ENCODE measurements at places on chromosomes 12 and 14. TPM values are rescaled to one million over a fixed set of nuclear protein-coding genes. Genes with fewer than 3 reads are reported as not detected.

GRCh38 chr14:61420326-61420725 is 98.9 kb downstream of the PRKCH start:
- peak overlapping the region; percentile 5 for H3K27ac ChIP-seq
- no peak for DNase-seq
- H3K4me1 ChIP-seq, result peaks cover 16% of the 10 kb centered on the region
- no peaks in the 10 kb centered on the region for H3K27me3 ChIP-seq
- no peaks in the 10 kb centered on the region for H3K36me3 ChIP-seq
- H3K4me3 ChIP-seq, result no peak overlapping the region

The NUAK1 gene
- 39.4 TPM for total RNA-seq

DNA sequence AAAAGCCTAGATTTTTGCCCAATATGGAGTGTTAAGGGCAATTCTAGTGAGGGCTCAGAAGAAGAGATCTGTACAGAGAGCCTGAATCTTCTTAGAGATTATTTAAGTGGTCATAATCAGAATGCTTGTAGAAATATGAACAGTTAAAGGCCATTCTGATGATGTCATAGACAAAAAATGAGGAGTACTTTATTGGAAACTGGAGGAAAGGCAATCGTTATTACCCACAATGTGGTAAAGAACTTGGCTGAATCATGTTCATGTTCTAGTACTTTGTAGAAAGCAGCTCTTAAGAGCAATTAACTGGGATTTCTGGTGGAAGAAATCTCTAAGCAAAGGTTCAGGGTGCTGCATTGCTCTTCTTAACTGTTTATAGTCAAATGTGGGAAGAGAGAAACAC is 36.4 kb upstream of the SYT10 start:
- H3K4me1 ChIP-seq, result no peaks in the 10 kb centered on the region
- H3K27me3 ChIP-seq, result no peaks in the 10 kb centered on the region
- no peak overlapping the region for H3K27ac ChIP-seq
- no peak overlapping the region for H3K4me3 ChIP-seq
- H3K36me3 ChIP-seq, result no peaks in the 10 kb centered on the region

- no peak overlapping the region for H3K27ac ChIP-seq
- H3K4me3 ChIP-seq, result no peak overlapping the region
- peaks cover 68% of the 10 kb centered on the region for H3K4me1 ChIP-seq
- no peaks in the 10 kb centered on the region for H3K36me3 ChIP-seq
- no peaks in the 10 kb centered on the region for H3K27me3 ChIP-seq
- DNase-seq, result no peak
Measured at GRCh38 chr14:35333797-35334743, 41.9 kb downstream of the PSMA6 start.

- no peak overlapping the region for H3K27ac ChIP-seq
- peaks cover 37% of the 10 kb centered on the region for H3K36me3 ChIP-seq
- no peak overlapping the region for H3K4me3 ChIP-seq
- H3K27me3 ChIP-seq, result no peaks in the 10 kb centered on the region
- no peak for DNase-seq
Measured at GRCh38 chr14:24238527-24239037, 3.8 kb downstream of the TINF2 start.

The CNTN1 gene
- total RNA-seq, result 0.35 TPM

DNA sequence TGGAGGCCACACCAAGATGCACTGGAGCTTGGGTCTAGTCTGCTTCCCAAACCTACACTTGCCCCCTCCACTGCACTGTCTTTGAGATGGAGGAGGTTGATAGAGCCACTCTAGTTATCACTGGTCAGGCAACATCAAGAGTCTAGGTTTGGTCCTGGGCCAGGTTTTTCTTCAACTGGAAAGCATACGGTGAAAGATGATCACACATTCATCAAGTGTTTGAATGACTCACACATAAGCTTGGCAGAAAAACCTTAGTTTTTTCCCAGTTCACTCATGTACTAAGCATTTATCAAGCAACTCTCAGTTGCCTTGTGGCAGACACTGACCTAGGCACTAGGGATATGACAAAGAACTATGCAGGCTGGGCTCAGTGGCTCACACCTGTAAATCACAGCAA is 84.5 kb downstream of the PLEKHG3 start:
- H3K4me1 ChIP-seq, result peaks cover 3% of the 10 kb centered on the region
- no peak overlapping the region for H3K4me3 ChIP-seq
- H3K27me3 ChIP-seq, result no peaks in the 10 kb centered on the region

- peaks cover 86% of the 10 kb centered on the region for H3K27me3 ChIP-seq
- H3K36me3 ChIP-seq, result no peaks in the 10 kb centered on the region
- peaks cover 12% of the 10 kb centered on the region for H3K4me1 ChIP-seq
- H3K27ac ChIP-seq, result no peak overlapping the region
Measured at GRCh38 chr14:36660736-36661505, 739 bp upstream of the PAX9 start.

GRCh38 chr12:53754633-53755264 is 3.0 kb upstream of the CISTR start:
- no peak for DNase-seq
- H3K27ac ChIP-seq, result no peak overlapping the region
- H3K4me3 ChIP-seq, result no peak overlapping the region
- peaks cover 10% of the 10 kb centered on the region for H3K4me1 ChIP-seq

DNA sequence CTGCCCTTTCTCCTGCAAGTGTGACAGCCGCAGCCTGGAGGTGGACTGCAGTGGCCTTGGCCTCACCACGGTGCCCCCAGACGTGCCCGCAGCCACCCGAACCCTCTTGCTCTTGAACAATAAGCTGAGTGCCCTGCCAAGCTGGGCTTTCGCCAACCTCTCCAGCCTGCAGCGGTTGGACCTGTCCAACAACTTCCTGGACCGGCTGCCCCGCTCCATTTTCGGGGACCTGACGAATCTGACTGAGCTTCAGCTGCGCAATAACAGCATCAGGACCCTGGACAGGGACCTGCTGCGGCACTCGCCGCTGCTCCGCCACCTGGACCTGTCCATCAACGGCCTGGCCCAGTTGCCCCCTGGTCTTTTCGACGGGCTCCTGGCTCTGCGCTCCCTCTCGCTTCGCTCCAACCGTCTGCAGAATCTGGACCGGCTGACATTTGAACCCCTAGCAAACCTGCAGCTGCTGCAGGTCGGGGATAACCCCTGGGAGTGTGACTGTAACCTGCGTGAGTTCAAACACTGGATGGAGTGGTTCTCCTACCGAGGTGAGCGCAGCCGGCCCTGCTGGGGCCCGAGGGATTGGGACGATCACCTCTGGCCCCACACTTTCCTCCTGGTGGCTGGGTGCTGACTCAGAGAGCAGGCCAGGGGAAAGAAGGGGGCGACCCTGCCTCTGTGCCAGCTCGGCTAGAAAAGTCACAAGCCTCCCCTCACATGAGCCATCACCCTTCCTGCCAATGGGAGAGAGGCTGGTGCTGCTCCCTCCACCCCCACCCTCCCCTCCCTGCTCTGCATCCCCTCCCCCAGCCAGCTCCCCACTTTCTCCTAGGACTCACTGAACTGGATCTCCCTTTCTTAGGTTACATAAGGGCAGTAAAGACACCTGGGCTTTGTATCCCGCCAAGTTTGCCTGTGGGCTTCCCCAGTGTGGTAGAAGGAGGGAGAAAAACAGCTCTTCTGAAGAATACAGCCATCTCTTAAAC is 10.9 kb downstream of the LRTM2 start:
- no peaks in the 10 kb centered on the region for H3K36me3 ChIP-seq
- H3K27ac ChIP-seq, result no peak overlapping the region
- no peak overlapping the region for H3K4me3 ChIP-seq
- peak; percentile 58 for DNase-seq

- no peak for DNase-seq
- no peaks in the 10 kb centered on the region for H3K4me1 ChIP-seq
- H3K4me3 ChIP-seq, result no peak overlapping the region
- H3K27ac ChIP-seq, result no peak overlapping the region
- peaks cover 24% of the 10 kb centered on the region for H3K36me3 ChIP-seq
- no peaks in the 10 kb centered on the region for H3K27me3 ChIP-seq
Measured at GRCh38 chr14:50762931-50763300, 68.0 kb downstream of the NIN start.

DNA sequence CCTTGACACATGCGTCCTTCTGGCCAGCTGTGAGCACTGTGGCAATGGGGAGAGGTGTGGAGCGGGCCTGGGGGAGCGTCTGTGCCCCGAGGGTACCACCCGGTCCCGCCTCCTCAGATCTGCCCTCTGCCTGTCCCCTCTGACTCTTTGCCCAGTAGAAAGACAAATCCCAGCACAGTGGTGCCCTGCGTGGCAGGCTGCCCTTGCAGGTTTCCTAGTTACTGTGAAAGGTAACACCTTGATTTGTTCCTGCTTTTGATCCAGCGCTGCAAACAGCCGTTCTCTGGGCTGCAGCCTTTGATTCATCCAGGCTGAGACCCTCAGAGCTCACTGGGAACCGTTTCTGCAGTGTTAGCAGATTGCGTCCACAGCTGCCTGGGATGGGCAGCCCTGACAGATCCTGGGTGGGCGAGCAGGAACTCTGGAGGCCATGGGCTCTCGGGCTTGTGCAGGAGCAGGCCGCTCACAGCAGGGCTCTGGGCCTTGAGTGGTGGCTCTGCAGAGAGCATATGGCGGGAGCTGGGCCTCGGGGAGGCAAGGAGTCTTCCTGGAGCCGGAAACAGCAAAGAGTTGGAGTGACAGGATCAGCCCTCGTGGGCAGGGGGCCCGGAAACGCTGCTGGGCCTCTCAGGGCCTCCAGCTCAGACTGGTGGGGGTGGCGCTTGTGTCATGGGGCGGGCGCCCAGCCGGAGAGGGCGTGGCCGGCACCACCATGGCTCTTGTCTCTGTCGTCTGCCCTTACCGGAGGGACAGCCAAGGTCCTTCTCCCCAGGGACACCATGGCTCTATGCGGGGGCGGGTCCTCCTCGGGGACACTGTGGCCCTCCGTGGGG is 16.6 kb downstream of the FBRSL1 start:
- peak overlapping the region; percentile 89 for H3K27ac ChIP-seq
- peak; percentile 93 for DNase-seq
- no peaks in the 10 kb centered on the region for H3K36me3 ChIP-seq
- H3K27me3 ChIP-seq, result no peaks in the 10 kb centered on the region

- H3K4me1 ChIP-seq, result no peaks in the 10 kb centered on the region
- no peak for DNase-seq
- H3K27me3 ChIP-seq, result no peaks in the 10 kb centered on the region
- no peak overlapping the region for H3K27ac ChIP-seq
- no peak overlapping the region for H3K4me3 ChIP-seq
Measured at GRCh38 chr14:39977198-39977597, 545.0 kb upstream of the FBXO33 start.

The TTC9 gene
- 1.3 TPM for total RNA-seq

DNA sequence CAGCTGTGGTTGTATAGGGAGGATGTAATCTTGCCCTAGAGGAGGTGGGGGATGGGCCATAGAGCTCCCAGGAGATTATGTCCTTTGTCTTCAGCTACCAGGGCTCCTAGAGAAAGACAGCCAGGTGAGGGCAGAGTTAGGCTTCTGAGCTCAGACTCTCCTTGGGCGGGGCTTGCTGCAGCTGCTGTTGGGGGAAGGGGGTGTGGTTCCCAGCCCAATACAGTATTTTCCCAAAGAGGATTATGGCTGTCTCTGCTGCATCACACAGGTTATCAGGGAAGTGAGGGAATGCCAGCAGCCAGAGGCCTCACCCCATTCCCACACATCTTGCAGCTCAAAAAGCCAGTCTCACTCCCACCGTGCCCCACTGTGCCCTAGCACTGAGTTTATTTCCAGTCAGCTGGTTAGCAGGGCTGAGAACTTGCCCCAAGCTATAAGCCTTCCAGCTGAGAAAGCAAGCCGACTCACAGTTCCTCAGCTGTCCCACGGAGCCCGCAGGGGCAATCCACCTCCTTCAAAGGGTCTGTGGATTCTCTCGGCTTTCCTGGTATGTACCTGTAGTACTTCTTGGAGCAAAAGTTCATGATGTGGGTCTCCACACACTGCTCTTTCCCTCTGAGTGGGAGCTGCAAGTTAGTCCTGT is 217.3 kb upstream of the CPNE8 start:
- no peaks in the 10 kb centered on the region for H3K36me3 ChIP-seq
- H3K27ac ChIP-seq, result no peak overlapping the region
- H3K4me3 ChIP-seq, result no peak overlapping the region
- DNase-seq, result no peak
- H3K4me1 ChIP-seq, result no peaks in the 10 kb centered on the region

GRCh38 chr14:75098212-75098611 is 28.6 kb downstream of the NEK9 start:
- no peak overlapping the region for H3K27ac ChIP-seq
- H3K27me3 ChIP-seq, result no peaks in the 10 kb centered on the region
- DNase-seq, result no peak
- peaks cover 100% of the 10 kb centered on the region for H3K36me3 ChIP-seq
- no peak overlapping the region for H3K4me3 ChIP-seq

DNA sequence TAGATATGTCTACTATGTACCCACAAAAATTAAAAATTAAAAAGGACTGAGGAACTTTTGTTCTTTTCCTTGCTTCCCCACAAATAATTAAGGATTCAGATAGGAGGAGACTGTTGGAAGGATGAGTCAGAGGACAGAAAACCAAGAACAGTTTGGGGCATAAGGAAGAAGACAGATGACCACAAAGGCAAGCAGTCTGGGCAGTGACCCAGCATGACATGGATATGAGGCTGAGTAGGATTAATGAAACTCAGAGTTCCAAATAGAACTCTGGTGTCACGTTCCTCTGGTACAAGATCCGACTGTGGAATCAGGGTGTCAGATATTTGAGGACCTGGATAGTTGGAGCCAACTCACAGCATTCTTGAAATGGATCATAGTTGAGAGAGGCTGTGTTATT is 89.3 kb upstream of the SLC38A4 start:
- H3K36me3 ChIP-seq, result no peaks in the 10 kb centered on the region
- H3K4me3 ChIP-seq, result no peak overlapping the region
- no peaks in the 10 kb centered on the region for H3K27me3 ChIP-seq
- H3K27ac ChIP-seq, result no peak overlapping the region

The MYF6 gene
- total RNA-seq, result 0.47 TPM

DNA sequence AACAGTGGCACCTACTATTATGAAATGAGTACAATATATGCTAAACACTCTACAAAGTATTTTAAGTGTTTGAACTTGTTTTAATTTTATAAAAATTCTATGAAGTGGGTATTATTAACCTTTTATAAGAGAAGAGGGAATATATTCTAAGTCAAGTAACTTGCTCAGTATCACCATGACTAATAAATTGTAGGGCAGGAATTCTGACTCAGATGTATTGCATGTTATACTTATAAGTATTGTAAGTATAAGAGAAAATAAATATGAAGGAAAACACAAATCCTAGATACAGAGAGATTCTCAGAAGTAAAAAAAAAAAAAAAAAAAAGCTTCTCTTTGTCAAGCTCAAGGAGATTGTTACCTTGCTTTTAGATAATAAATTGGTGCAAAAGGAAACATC is 893.2 kb downstream of the SLC16A7 start:
- H3K27ac ChIP-seq, result no peak overlapping the region
- no peaks in the 10 kb centered on the region for H3K36me3 ChIP-seq
- no peak for DNase-seq

GRCh38 chr12:64494998-64495729 is 43.2 kb downstream of the TBK1 start:
- H3K27me3 ChIP-seq, result no peaks in the 10 kb centered on the region
- no peak overlapping the region for H3K27ac ChIP-seq
- H3K36me3 ChIP-seq, result no peaks in the 10 kb centered on the region
- no peak for DNase-seq
- no peak overlapping the region for H3K4me3 ChIP-seq

The SLC10A1 gene
- not detected for total RNA-seq

GRCh38 chr12:59453475-59453874 is 142.4 kb upstream of the SLC16A7 start:
- no peaks in the 10 kb centered on the region for H3K27me3 ChIP-seq
- H3K4me3 ChIP-seq, result no peak overlapping the region
- H3K36me3 ChIP-seq, result no peaks in the 10 kb centered on the region
- DNase-seq, result no peak
- peaks cover 6% of the 10 kb centered on the region for H3K4me1 ChIP-seq

Measured in heart left ventricle (tissue), 16 donors.